RPMI8226 (cell line): ENCODE measurements at places on chromosomes 12 and 14.
A peak's percentile ranks its signal among the peaks of the same experiment; 100 is the strongest.

DNA sequence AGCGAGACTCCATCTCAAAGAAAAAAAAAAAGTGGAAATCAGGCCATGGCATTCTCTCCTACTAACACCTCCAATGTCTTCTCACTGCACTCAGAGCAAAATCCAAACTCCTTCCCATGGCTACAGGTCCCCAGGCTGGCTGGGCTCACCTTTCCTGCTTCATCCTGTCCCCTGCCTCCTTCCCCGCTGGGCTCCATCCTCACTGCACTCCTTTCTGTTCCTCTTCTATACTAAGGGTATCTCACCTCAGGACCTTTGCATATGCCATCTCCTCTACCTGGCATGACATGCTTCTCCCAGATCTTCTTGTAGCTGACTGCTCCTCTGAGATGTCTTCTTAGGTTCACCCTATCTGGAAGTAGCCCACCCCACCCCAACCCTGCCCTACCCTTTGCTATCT lies 111.1 kb downstream of the DPF3 start:
- no peak for DNase-seq

DNA sequence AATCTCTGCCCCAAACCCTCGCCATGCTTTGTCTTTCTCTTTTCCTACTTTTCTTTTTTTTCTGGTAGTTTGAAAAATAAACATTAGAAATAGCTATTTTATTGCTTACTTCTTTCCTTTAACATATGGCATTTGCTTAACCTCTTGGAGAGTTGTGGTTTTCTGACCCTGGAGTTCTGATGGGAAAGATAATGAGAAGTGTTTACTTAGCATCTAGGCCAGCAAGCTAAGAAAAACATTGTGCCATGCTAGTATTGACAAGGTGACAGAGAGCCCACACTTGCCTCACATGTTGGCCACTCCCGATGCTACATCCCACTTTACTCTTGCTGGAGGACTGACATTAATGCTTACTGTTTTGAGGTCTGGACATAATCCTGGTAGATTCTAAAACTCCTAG lies 886.2 kb downstream of the DIO2 start:
- no peak for DNase-seq

DNA sequence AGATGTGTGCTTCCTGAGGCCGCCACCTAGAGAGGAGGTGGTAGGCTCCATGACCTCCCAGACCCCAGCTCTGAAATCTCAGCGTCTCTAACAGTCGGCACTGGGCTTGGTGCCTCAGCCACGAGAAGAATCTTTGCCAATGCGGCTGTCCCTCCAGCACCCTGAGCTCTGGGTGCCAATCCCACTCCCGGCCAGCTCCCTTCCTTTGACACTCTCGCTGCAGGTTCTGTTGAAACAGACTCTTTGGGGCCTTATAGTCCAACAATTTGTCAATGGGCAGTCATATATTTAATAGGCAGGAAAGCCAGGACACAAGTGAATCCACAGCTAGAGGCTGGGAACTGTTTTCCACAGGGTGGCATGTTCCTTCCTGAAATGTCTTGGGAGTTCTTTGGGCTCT lies 52.8 kb downstream of the PRMT8 start:
- no peak for DNase-seq

- no peak for DNase-seq
Measured at GRCh38 chr14:103868242-103868897, 21.0 kb upstream of the PPP1R13B start.

GRCh38 chr12:107992870-107993451 lies 136.1 kb upstream of the WSCD2 start:
- peak; percentile 40 for DNase-seq

- DNase-seq: no peak
Measured at GRCh38 chr14:52020866-52021717, 31.7 kb downstream of the RTRAF start.

- no peak for DNase-seq
Measured at GRCh38 chr12:98470469-98471082, 44.8 kb upstream of the TMPO start.

DNA sequence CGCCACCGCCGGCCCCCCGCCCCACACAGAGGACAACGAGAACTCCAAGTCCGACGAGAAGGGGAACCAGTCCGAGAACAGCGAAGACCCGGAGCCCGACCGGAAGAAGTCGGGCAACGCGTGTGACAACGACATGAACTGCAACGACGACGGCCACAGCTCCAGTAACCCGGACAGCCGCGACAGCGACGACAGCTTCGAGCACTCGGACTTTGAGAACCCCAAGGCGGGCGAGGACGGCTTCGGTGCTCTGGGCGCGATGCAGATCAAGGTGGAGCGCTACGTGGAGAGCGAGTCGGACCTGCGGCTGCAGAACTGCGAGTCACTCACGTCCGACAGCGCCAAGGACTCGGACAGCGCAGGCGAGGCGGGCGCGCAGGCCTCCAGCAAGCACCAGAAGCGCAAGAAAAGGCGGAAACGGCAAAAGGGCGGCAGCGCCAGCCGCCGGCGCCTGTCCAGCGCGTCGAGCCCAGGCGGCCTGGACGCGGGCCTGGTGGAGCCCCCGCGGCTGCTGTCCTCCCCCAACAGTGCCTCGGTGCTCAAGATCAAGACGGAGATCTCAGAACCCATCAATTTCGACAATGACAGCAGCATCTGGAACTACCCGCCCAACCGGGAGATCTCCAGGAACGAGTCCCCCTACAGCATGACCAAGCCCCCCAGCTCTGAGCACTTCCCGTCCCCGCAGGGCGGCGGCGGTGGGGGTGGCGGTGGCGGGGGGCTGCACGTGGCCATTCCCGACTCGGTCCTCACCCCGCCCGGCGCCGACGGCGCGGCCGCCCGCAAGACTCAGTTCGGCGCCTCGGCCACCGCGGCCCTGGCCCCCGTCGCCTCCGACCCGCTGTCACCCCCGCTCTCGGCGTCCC lies 150.9 kb downstream of the EGLN3 start:
- no peak for DNase-seq

DNA sequence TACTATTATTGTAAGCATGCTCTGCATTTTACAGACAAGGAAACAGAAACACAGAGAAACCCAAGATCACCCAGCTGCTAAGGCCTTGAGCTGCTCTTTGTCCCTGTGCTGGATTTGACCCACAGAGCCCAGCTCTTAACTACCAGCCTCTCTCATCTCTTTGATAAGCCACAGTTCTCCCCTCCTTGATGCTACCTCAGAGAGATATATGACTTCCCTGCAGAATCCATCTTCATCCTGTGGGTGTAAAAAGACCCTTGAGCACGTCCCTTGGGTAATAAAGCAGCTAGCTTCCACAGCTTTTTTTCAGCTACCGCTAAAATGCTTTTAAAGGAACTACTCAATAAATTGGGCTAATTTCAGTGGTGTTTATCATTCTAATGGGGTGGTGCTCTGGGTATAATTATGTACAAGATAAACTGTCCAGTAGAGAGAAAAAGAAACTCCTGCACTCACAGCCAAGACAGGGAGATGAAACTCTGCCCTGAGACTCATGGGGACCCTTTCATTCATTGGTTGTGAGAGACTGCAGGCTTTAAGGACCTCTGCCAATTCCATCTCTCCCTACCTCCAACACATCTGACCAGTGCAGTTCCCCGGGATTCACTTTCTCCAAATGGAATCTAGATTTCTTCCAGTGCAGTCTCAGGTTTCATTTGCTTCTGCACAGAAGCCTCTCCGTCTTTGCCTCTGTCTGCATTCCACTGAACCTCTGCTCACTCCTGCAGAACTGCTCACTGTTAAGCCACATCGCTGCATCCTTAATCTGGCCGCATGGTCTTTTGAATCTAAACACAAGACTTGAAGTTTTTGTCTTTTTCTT lies 24.7 kb upstream of the NTF3 start:
- no peak for DNase-seq

DNA sequence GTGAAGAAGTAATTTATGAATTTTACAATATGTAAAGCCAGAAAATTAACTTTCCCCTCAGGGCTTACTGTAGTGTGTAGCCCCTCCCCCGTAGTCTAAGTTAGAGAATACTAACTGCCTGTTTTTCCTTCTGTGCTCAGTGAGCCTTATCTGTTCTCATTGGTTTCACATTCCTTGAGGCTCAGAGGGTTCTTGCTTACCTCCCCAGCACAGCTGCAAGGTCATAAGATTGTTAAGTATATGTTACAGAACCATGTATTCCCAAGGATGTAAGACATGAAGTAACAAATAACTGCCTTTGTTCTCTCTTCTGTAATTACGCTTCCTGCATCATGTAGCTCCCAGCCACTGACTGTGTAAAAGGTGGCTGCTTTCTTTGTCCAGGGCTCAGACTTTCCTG lies 1351.1 kb downstream of the TMEM121 start:
- no peak for DNase-seq

DNA sequence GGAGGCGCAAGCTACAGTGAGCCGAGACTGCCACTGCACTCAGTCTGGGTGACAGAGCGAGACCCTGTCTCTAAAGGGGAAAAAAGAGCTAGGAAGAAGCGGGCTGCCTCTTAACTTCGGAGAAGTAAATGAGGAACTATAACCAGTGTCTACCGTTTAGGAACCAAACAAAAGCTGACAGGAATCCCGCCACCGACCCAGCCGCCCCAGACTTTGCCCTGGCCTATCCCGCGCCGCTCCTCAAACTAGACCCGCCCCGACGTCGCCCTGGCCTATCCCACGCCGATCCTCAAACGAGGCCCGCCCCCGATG lies 568 bp upstream of the SIVA1 start:
- no peak for DNase-seq

GRCh38 chr12:126648074-126648473 lies 1582.8 kb downstream of the AACS start:
- DNase-seq: no peak

- no peak for DNase-seq
Measured at GRCh38 chr12:143964-144649, 69.8 kb downstream of the SLC6A12 start.

- DNase-seq: no peak
Measured at GRCh38 chr14:93059917-93060545, 55.7 kb downstream of the ITPK1 start.

DNA sequence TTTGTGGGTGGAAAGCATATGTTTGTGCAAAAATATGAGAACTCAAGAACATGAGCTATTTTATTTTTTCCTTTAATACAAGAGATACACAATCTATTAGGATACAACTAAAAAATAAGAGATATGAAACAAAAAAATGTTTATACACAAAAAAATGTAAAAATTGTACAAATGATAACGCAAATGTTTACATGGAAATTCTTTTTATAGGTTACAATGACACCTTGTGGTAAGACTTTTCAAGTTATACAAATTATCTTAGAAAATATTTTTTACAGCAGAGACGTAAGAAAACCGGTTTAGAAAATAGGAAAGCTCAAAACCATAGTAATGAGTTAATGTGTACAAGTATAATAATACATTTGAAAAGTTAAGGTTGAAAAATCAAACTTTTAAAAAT lies 25.5 kb downstream of the CEP83 start:
- no peak for DNase-seq

DNA sequence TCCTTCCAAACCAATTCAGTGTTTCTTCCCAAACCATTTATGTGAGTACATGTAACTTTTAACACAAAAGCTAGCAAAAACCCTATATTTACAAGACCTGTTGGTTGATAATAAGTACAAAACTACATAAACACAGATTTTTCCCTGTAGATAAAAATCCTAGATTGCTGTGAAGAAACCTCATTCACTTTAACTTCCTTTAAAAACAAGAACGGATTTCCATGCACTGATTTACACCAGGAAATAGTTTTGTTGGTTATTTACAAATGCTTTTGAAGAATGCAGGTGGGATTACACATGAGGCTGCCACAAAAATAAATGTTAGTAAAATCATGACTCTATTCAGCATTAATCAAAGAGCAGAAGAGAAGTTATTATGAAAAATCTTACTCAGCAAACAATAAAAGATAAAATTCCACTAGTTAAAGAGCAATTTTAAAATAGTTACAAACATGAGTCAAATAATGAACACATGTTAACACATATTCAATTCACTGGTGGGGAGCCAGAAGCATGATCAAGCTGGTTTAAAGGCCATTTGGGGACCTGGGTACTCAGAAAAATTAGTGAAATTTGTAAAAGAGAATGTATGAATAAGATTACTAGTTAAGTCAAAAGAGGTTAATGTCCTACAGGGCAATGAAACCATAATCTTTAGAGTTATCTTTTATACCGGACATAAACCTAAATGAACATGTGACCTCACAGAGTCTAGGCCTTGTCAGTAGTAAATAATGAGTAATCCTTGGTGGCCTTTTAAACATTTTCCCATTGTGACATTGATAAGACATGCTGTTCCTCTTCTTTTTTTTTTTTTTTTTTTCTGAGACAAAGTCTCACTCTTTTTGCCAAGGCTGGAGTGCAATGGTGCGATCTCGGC lies 79.9 kb downstream of the PHLDA1 start:
- DNase-seq: no peak

- DNase-seq: no peak
Measured at GRCh38 chr12:13340149-13340548, 143.6 kb downstream of the EMP1 start.

- DNase-seq: no peak
Measured at GRCh38 chr12:131370791-131371347, 340.0 kb upstream of the SFSWAP start.

DNA sequence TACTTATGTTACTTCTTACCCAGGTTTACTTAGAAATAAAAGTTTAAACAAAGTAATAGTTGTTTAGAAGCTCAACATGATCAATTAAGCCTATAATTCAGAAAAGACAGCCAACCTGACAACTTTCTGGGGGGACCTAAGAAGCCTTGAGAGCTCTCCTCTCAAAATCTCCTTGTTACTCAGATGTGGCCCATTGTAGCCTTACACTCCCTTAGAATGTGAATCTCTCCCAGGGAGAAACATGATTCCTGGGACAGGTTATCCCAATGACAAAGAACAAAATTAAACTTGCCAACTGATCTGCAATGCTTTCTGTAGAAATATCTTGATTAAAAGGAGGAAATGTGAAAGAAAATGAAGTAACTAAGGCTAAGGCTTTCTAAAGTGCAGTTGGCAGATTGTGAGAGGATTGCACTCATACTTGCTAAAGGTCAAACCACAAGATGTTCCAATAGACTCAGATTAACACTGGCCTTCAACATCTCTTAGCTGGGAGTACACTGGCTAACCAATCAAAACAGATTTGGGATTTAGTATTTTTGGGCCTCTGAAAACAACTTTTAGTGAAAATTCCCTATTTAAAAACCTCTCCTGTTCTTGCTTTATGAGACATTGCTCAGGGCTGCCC lies 72.3 kb upstream of the TMX1 start:
- no peak for DNase-seq

- DNase-seq: no peak
Measured at GRCh38 chr14:74832849-74833248, 43.1 kb downstream of the PROX2 start.

GRCh38 chr12:77940567-77940966 lies 109.9 kb downstream of the NAV3 start:
- DNase-seq: no peak

- no peak for DNase-seq
Measured at GRCh38 chr12:116492703-116493324, 66.4 kb upstream of the MAP1LC3B2 start.

- DNase-seq: peak; percentile 62
Measured at GRCh38 chr12:68240975-68241374, 12.4 kb downstream of the IL22 start.

- no peak for DNase-seq
Measured at GRCh38 chr12:43252585-43252984, 299.4 kb downstream of the ADAMTS20 start.

DNA sequence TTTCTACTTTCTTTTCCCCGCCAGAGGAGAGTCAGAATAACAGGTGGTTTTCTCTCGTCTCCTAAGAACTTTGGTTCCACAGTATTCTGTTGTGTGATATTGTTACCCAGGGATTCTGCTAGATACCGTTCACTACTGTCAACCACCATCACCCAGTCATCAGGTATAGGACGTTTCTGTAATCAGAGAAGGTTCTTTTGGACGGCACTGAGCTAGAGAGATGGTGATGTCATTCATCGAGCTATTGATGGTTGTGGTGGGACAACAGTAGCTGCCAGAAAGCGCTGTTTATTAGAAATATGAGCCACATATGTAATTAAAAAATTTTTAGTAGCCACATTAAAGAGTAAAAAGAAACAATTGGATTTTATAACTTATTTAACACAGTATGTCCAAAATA lies 17.0 kb downstream of the ERC1 start:
- no peak for DNase-seq
